CD4-positive, alpha-beta memory T cell (primary cell): ENCODE measurements at places on chromosomes 12 and 14. TPM values are rescaled to one million over a fixed set of nuclear protein-coding genes. Genes with fewer than 3 reads are reported as not detected.

The MUCL1 gene
- total RNA-seq, result not detected

The SIX6 gene
- total RNA-seq, result not detected

The TAS2R46 gene
- 1.1 TPM for total RNA-seq

The CFL2 gene
- 12.6 TPM for total RNA-seq

The LTB4R2 gene
- total RNA-seq, result 18.0 TPM

GRCh38 chr12:127664901-127665300, 602.1 kb upstream of the TMEM132C start:
- H3K4me3 ChIP-seq, result no peak overlapping the region
- H3K27ac ChIP-seq, result no peak overlapping the region
- no peak for DNase-seq

GRCh38 chr14:77230914-77231313, 40.1 kb downstream of the NGB start:
- no peak overlapping the region for H3K4me3 ChIP-seq
- H3K4me1 ChIP-seq, result no peaks in the 10 kb centered on the region
- no peaks in the 10 kb centered on the region for H3K27me3 ChIP-seq
- H3K36me3 ChIP-seq, result no peaks in the 10 kb centered on the region

DNA sequence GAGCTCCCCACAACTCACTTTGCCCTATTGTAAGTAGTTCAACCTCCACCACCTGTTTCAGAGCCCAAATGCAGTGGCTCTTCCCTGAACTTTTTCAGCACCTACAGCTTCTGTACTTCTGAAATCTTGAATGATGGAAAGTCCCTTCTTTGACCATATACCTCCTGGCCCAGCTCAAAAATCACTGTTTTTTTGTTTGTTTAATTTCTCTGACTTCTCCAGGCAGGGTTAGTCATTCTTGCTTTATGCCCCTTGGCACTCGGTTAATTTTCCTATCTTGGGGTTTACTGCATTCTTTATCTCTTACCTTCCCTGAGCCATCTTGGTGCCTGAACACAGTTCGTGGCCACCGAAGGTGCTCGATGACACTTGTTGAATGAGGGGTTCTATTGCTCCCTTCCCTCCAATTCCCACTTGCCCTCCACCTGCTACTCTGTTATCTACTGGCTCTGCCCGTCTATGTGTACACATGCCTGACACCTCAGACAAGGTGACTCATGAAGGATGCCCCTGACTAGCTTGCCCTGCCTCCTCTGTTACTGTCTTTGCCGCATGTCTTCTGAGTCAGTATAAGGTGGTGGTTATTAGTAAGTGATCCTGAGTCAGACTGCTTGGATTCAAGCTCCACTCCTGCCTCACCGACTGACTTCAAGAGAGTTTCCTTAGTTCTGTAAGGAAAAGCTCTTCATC, 4.4 kb downstream of the AMHR2 start:
- H3K27ac ChIP-seq, result no peak overlapping the region
- H3K27me3 ChIP-seq, result no peaks in the 10 kb centered on the region
- H3K4me1 ChIP-seq, result no peaks in the 10 kb centered on the region
- H3K36me3 ChIP-seq, result no peaks in the 10 kb centered on the region
- no peak overlapping the region for H3K4me3 ChIP-seq

DNA sequence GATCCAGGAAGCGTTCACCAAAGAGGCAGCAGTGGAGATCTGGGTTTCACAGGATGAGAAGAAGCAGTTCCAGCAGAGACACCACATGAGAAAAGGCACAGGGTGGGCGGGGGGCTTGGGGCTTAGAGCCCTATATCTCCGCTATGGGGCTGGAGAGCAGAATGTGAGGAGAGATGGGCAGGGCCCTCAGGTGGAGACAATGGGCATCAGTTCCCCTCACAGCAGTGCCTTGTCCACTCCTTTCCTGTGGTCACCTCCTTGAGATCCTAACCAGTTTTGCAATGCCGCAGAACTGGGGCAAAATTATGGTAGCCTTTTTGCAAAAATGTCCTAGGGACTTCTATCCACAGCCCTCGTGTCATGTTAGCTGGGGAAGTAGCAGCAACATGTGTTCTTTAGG, 27.5 kb downstream of the DHRS2 start:
- H3K4me1 ChIP-seq, result no peaks in the 10 kb centered on the region
- no peaks in the 10 kb centered on the region for H3K27me3 ChIP-seq
- H3K4me3 ChIP-seq, result no peak overlapping the region
- DNase-seq, result no peak
- no peaks in the 10 kb centered on the region for H3K36me3 ChIP-seq
- no peak overlapping the region for H3K27ac ChIP-seq

GRCh38 chr12:108190529-108190928, 61.4 kb downstream of the WSCD2 start:
- no peak for DNase-seq
- no peaks in the 10 kb centered on the region for H3K4me1 ChIP-seq
- H3K4me3 ChIP-seq, result no peak overlapping the region
- H3K36me3 ChIP-seq, result no peaks in the 10 kb centered on the region
- H3K27me3 ChIP-seq, result no peaks in the 10 kb centered on the region

- H3K36me3 ChIP-seq, result no peaks in the 10 kb centered on the region
- no peak overlapping the region for H3K27ac ChIP-seq
- DNase-seq, result no peak
- H3K4me1 ChIP-seq, result no peaks in the 10 kb centered on the region
These were observed 24.8 kb upstream of the EML1 start for GRCh38 chr14:99768381-99768780.

GRCh38 chr12:49583366-49584094, 15.6 kb upstream of the MCRS1 start:
- no peak overlapping the region for H3K4me3 ChIP-seq
- H3K27ac ChIP-seq, result no peak overlapping the region
- no peaks in the 10 kb centered on the region for H3K4me1 ChIP-seq
- H3K36me3 ChIP-seq, result no peaks in the 10 kb centered on the region
- H3K27me3 ChIP-seq, result no peaks in the 10 kb centered on the region

- no peak for DNase-seq
- H3K4me3 ChIP-seq, result no peak overlapping the region
- no peaks in the 10 kb centered on the region for H3K27me3 ChIP-seq
These were observed 11.3 kb downstream of the CMKLR1 start for GRCh38 chr12:108327621-108328344.

GRCh38 chr14:94885481-94886155, 115.7 kb upstream of the GSC start:
- H3K4me1 ChIP-seq, result no peaks in the 10 kb centered on the region
- H3K27ac ChIP-seq, result no peak overlapping the region
- no peak for DNase-seq
- no peaks in the 10 kb centered on the region for H3K36me3 ChIP-seq

DNA sequence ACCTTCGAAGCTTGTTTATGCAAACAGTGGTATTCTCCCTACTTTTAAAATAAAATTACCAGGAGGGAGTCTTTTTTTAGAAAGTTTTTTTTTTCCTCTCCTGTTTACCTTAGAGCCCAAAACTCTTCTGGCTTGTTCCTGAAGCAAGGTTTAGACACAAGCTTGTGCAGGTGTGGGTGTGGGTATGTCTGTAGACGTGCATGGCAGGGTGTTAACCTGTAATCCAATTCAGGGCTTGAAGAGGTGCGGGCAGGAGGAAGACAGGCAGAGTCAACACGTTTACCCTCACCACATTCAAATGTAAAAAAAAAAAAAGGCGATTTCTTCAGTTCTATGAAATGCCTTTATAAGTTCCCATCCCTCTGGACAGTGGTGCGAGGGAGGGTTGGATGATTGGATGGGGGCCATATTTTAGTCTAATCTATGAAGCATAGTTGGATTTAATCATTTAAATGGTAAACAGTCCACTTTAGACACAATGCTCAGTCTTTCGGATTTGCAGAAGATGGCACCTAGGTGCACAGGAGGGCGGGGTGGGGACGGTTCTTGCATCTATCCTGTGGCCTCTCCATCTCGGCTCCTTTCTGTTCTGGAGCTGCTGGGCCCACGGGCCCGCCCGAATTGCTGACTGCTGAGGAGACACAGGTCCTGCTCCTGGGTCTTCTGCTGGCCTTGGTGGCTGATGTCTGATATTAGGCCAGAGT, 982 bp upstream of the NINJ2 start:
- peaks cover 62% of the 10 kb centered on the region for H3K4me1 ChIP-seq
- DNase-seq, result no peak
- no peak overlapping the region for H3K4me3 ChIP-seq
- no peaks in the 10 kb centered on the region for H3K36me3 ChIP-seq
- no peaks in the 10 kb centered on the region for H3K27me3 ChIP-seq

- no peak overlapping the region for H3K27ac ChIP-seq
- no peaks in the 10 kb centered on the region for H3K4me1 ChIP-seq
- no peaks in the 10 kb centered on the region for H3K36me3 ChIP-seq
- H3K27me3 ChIP-seq, result no peaks in the 10 kb centered on the region
These were observed 463.6 kb downstream of the NRXN3 start for GRCh38 chr14:78633752-78634151.

DNA sequence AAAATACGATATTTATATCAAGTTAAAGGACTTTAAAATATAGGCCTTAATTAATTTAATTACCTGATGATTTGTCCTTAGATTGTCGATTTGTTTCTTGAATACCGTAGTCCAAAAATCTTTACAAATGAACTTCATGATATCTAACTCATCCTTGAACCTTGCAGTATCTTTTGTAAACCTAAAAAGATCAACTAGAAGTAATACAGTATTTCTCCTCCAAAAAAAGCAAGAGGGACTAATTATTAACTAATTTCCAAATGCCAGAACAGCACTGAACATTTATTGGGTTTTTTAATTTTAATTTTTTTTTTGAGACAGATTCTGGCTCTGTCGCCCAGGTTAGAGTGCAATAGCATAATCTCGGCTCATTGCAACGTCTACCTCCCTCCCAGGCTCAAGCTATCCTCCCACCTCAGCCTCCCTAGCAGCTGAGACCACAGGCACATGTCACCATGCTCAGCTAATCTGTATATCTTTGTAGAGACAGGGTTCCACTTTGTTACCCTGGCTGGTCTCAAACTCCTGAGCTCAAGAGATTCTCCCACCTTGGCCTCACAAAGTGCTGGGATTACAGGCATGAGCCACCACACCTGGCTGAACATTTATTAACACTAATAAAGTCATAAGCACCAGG, 11.8 kb downstream of the TRAPPC6B start:
- no peak overlapping the region for H3K27ac ChIP-seq
- peaks cover 20% of the 10 kb centered on the region for H3K36me3 ChIP-seq
- no peak overlapping the region for H3K4me3 ChIP-seq
- no peaks in the 10 kb centered on the region for H3K27me3 ChIP-seq
- no peak for DNase-seq

- H3K27ac ChIP-seq, result no peak overlapping the region
- no peaks in the 10 kb centered on the region for H3K4me1 ChIP-seq
- no peak overlapping the region for H3K4me3 ChIP-seq
- DNase-seq, result no peak
- no peaks in the 10 kb centered on the region for H3K36me3 ChIP-seq
- H3K27me3 ChIP-seq, result no peaks in the 10 kb centered on the region
These were observed 57.6 kb downstream of the CCDC59 start for GRCh38 chr12:82300611-82301010.

DNA sequence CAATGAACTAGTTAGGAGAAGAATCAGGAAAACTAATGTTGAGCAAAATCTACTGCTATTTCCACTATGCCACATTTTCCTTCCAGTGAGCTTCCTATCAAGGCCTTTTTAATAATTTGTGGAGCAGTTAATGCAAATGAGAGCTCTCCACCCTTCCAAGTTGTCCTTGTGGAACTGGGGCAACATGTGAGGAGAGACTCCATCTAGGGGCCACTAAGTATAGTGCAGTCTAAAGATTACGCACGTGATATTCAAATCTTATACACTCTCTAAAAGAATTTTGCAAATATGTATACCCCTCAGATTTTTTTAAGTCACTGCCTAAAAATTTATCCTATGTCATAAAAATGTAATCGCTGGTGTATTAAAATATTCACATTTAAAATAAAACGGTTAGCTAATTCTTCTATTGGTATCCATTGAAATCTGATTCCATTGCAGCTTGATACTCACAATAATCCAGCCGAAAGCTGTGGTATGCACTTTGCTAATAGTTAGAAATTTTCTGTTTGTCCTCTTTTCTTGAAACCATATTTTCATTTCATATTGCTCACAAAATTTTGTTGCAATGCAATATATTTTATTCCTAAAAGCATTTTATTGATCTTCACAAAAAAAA, 100.1 kb downstream of the PAH start:
- no peak overlapping the region for H3K4me3 ChIP-seq
- H3K27ac ChIP-seq, result no peak overlapping the region
- H3K4me1 ChIP-seq, result no peaks in the 10 kb centered on the region
- no peak for DNase-seq
- H3K36me3 ChIP-seq, result no peaks in the 10 kb centered on the region
- no peaks in the 10 kb centered on the region for H3K27me3 ChIP-seq
